ENCODE measurements at places on chromosomes 12 and 14.

DNA sequence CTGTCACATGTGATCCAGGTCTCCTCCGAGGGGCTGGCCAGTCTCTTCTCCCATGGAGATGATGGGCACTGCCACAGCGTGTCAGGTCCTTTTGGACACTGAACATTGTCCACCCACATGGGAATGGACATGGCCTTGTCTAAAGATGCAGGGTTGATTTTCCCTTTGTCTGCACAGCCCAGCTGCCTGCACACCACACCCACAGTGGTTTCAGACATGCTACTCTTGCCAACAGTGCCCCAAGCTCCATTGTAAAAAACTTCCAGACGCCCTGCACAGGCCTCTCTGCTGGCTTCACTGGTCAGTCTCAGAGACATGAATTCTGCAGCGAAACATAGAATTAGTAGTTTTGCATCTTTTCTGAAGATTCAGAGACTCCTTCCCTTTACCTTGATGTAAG lies 18.5 kb downstream of the CD163 start:
- DNase-seq = no peak

- no peak for DNase-seq
Measured at GRCh38 chr12:32334371-32334777, 65.0 kb upstream of the FGD4 start.

- DNase-seq = peak; percentile 76
Measured at GRCh38 chr12:113424915-113425823, 3.0 kb downstream of the SDSL start.

GRCh38 chr12:7395950-7396349 lies 48.0 kb downstream of the CD163L1 start:
- no peak for DNase-seq

- no peak for DNase-seq
Measured at GRCh38 chr14:77892381-77892871, 92.5 kb downstream of the ADCK1 start.

GRCh38 chr12:38638401-38638800 lies 267.0 kb downstream of the CPNE8 start:
- no peak for DNase-seq

DNA sequence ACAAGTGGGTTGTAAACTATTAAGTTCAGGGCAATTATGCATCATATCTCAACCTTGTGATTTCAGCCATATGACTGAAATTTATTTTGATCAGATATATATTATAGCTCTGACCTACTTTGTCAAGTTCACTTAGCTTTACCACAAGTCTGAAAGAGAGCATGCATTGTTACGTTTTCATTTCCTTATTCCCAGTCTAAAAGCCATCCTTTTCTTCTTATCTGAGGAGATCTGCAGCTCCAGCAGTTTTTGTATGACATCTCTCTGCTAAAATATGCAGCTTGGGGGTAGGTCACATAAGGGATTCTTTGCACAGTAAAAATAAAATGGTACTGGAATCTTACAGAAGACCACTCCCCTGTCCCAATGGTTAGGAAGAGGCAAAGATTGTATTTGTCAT lies 1682.8 kb upstream of the FLRT2 start:
- no peak for DNase-seq

DNA sequence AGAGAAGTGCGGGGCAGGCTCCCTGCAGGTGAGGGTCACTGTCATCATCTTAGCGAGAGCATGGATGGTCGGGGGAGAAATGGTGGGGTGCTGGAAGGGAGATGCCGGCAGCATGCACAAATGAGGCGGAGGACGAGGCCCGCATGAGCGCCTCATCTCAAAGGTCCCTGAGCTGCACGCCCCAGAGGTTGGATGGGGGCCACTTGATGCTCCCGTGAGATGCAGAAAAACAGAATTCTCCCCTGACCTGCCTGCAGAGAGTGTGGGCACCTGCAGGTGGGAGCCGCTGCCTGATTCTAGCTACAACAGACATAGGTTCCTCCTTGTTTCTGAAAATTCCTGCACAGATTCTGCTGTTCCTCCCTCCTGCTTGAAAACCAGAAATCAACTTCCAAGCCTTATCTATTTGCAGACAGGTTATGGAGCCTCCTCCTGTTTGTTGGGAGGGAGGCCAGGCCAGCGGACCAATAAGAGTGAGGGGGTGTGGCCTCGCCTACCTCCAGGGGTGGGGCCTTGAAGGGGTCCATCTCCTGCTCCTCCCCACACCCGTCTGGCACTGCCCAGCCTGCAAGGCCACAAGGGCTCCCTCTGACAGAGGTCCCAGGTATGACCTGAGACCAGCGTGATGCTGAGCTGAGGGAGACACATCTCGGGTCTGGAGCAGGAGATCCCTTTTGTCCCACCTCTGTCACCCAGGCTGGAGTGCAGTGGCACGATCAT lies 67.2 kb downstream of the KDM2B start:
- peak; percentile 96 for DNase-seq

DNA sequence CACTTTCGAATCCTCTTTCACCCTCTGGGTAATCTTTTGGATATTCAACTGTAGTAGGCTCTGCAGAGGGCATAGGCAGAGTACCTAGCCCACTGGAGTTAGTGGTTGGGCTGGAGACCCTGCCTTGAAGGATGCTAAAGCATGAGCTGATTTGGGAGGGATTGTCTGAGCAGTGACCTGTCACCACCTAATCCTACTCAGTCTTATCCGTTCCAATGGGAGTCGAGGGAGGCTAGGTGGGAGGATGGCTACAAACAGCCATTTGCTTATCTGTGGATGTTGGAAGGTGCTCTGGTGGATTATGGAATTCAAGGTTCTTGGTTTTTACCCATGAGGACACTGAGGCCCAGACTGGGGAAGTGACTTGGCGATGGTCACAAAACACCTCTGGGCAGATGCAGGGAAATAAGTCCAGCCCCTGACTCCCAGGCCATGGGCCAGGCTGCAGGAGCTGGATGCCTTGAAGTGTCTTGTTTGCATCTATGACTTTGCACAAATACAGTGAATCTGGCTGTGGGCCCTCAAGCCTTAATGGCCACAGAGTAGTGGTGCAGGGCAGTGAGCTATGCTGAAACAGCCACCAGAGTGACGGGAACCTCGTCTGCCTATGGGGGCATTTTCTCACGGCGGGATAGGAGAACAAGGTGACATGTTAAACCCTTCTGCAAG lies 3.7 kb downstream of the KMT5A start:
- DNase-seq = no peak

DNA sequence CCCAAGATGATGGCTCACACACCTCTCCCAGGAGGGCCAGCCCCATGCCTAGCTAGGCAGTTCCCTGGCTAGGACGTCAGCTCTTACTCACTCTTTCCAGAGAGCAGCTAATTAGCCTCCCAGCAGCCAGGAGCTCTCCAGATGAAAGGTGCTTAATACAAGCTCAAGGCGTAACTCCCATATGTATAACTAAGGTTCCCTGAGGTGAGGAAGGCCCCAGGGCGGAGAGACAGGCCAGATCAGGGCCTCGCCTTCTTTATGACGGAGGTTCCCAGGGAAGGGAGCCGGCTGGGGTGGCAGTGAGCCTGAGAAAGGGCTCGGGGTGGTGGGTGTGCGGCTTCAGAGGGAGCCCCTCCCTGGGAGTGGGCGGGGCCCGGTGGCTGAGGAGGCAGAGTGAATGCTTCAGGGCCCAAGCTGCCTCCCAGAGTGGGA lies 26.4 kb upstream of the ZFP36L1 start:
- DNase-seq = peak; percentile 84

DNA sequence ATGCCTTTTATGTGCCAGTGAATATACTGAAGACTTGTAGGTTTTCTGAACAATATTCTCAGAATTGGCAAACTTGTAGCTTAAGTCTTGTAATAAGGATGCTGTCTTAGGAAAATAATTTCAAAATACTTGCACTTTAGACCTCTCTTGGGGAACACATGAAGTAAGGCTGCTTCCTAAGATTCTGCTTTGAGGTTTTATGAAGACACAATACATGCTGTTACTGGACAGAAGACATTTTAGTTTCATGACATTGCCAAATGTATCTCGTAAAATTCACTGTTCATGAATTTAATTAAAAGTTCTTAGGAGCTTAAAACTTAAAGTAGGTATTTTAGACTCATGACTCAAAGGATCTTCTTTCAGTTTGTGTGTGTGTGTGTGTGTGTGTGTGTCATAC lies 80.7 kb downstream of the RAD51B start:
- no peak for DNase-seq

DNA sequence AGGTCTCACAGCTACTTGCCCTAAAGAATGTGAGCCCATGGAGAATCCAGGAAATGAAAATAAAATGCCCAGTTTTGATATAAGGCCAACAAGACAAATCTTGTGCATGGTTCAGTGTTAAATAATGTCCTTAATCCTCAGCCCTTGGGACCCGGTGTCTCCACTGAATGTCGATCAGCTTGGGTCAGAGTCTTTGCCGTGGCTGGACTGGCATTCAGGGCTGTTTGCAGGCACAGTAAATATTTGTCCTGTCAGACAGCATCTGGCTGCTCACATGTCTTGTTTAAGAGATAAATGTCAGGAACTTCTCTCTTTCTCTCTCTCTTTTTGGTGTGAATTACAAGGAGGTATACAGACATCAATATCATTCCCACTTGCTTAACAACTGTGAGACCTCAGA lies 452.5 kb downstream of the FUT8 start:
- no peak for DNase-seq

DNA sequence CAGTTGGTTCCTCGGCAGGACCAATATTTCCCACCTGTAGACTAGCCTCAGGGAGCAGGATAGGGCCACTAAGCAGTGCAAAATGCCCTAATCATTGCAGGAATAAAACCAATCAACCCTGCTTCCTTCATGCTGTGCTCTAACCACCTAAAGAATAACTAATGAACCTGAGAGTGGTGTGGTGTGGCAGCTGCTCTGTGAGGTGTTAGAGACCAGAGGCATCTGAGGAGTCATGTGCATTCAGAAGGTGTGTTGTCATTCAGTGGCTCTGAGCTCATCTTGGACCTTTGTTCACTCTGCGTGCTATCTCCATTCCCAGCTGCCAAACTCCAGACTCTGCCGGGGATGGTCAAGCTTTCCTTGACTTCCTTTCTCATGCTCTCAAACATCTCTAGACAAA lies 136.7 kb upstream of the EGLN3 start:
- DNase-seq = no peak

DNA sequence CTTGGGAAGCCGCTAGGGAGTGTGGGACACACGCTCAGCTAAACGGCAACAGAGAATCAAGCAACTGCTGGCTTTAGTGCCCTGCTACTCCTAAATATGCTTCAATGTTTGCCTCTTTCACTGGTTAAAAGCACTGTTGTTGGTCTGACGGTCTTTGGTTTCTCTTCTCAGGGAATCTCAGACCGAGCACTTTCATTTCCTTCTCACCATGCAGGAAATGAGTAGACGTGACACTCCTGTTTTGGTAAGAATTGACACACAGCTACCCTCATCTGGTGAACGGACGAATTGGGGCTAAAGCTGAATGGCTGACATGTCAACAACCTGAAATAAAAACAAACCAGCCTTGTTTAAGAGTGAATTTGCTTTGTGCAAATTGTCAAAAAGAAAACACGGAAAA lies 57.5 kb upstream of the PIWIL1 start:
- DNase-seq = no peak

DNA sequence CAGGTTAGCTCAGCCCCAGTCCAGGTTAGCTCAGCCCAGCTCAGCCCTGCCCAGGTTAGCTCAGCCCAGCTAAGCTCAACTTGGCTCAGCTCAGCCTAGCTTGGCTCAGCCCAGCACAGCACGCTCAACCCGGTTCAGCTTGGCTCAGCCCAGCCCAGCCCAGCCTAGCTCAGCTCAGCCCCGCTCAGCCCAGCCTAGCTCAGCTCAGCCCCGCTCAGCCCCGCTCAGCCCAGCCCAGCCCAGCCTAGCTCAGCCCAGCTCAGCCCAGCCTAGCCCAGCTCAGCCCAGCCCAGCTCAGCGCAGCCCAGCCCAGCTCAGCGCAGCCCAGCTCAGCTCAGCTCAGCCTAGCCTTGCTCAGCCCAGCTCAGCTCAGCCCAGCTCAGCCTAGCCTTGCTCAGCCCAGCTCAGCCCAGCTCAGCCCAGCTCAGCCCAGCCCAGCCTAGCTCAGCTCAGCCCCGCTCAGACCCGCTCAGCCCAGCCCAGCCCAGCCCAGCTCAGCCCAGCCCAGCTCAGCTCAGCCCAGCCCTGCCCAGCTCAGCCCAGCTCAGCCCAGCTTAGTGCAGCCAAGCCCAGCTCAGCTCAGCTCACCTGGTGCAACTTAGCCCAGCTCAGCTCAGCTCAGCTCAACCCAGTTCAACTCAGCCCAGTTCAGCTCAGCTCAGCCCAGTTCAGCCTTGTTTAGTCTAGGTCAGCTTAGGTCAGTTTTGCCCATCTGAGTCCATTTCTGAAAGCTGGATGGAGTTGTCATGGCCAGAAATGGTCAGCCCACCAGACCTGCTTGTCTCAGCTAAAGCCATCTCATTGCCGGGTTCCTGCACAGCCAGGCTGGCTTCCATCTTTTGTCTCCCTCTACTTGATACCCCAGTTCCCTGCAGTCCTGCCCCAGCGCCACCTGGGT lies 333.6 kb downstream of the TMEM121 start:
- DNase-seq = no peak

- DNase-seq = peak; percentile 90
Measured at GRCh38 chr12:107912421-107913004, 138.0 kb downstream of the ASCL4 start.

DNA sequence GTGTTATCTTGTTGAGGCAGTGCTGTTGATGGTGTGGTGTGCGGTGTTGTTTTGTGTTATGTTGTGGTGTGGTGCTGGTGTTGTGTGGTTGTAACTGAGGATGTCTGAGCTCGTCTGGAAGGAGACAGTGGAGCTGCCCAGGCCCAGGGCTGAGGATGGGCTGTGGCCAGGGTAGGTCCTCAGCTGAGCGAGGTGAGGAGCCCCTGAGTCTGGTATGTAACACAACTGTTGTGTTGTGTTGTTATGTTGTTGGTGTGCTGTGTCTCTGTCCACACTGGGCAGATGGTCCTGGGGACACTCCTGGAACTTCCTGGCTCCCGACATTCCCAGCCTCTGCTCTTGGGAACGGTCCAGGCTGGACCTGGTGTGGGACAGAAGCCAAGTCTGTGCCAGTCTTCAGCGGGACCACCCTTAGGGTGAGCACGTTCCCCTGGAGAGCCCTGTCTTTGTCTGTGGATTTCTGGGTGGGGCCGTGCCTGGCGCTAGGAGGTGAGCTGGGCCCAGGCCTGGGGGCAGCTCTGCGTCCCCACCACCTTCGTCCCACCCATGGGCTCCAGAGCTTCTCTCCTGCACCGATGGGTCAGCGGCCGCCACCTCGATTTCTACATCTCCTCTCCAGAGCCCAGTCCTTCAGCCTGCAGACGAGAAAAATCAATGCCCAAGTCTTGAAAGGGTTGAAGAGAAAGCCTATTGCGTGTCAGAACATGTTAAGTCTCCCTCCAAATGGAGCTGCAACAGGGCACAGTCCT lies 27.4 kb upstream of the SFSWAP start:
- DNase-seq = peak; percentile 31

- DNase-seq = peak; percentile 96
Measured at GRCh38 chr12:106247674-106248311, at the start of gene CKAP4. Gene CKAP4, minus strand, starts transcription at chr12:106248020. Its CDS starts 169 bp downstream, at chr12:106247851.

GRCh38 chr12:16417058-16417457 lies 69.6 kb downstream of the MGST1 start:
- DNase-seq = no peak
